Right lobe of liver (tissue), 6 donors: ENCODE measurements at places on chromosomes 6 and 20. TPM values are rescaled to one million over a fixed set of nuclear protein-coding genes. Genes with fewer than 3 reads are reported as not detected.
A peak's percentile ranks its signal among the peaks of the same experiment; 100 is the strongest.

- peak; percentile 20 for DNase-seq
Measured at GRCh38 chr20:19628570-19629134, 129.4 kb upstream of the RIN2 start.

PRKN gene
- 2.3 TPM for total RNA-seq

BFSP1 gene
- 0.16 TPM for total RNA-seq

- no peak for DNase-seq
Measured at GRCh38 chr6:154292855-154293519, 63.6 kb downstream of the IPCEF1 start.

DDX43 gene
- not detected for total RNA-seq

DNA sequence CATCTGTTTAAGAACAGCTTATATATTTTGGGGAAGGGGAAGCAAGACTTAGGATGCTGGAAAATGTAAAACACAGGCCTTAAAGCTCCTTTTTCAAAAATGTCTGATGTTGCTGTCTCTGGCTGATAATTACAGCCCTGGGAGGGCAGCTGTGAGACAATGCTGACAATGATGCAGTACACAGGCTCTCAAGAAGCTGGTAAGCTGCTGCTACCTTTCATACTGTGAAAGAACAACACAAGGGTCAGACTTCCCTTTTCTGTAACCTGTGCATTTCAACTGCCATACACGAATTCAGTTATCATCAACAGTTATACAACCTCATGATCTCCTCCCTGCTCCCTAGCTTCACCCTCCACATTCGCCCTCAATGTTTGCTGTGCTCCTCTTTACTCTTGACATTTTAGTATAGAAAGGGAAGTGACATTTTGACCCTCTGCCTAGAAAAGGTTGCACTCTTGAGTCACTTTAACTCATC lies 25.2 kb downstream of the MAP7 start:
- no peak for DNase-seq

- no peak for DNase-seq
Measured at GRCh38 chr6:39421383-39422225, 99.1 kb upstream of the KCNK16 start.

SAMD10 gene
- 6.7 TPM for total RNA-seq

DNA sequence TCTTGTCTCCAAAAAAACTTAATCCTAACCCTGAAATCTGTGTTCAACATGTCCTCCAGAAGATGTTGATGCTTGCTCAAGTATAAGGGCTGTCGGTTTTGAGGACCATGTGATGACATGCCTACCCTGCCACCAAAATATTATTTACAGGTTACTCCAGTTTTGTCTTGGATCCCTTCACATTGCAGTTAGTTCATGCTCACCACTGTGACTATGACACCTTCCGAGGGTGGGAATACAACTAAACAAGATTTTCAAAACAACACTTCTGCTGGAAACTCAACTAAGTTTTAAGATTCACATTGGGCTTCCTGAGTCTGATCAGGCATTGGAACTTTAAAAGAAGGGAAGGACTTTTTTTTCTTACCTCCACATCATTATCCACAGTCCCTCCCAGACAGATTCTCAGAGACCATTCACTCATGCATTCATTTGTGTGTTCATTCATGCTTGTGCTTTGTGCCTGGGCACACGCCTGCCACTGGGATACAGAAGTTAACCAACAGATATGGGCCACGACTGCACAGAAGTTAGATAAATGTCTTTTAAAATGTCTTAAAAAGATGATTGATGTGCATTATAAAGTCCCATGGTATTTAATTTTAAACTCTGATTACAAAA lies 118.7 kb upstream of the GJE1 start:
- DNase-seq, result no peak

PRPH2 gene
- total RNA-seq, result not detected

DNA sequence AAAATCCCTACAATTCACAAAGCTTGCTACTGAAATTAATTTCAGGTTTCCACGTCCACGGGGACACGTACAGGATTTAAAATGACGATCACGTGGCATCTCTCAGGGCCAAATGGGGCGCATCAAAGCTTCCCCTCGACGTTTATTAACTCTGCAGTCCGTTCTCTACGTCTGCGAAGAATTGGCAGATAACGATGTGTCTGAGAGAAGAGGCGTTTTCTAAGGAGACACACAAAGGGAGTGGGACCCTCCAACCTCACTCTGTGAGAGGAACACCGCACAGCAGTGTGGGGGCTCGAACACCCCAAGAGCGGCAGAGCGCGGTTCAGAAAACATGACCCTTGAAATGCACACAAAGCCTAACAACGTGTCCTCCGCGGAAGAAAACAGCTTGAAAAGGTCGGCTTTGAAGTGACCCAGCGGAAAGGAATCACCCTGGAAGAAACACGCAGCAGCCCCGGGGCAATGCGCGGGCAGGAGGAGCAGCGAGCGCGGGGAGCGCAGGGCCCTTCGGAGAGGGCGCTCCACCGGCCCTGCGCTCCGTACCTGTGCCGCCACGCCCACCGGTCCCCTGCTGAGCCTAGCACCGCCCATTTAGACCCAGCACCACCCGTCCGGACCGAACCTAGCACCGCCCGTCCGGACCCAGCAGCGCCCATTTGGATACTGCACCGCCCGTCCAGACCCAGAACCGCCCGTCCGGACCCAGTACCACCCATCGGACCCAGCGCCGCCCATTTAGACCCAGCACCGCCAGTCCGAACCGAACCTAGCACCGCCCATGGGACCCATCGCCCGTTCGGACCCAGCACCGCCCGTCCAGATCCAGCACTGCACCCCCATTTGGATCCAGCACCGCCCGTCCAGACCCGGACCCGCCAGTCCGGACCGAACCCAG lies 1.1 kb upstream of the AFDN start:
- peak; percentile 86 for DNase-seq

DNA sequence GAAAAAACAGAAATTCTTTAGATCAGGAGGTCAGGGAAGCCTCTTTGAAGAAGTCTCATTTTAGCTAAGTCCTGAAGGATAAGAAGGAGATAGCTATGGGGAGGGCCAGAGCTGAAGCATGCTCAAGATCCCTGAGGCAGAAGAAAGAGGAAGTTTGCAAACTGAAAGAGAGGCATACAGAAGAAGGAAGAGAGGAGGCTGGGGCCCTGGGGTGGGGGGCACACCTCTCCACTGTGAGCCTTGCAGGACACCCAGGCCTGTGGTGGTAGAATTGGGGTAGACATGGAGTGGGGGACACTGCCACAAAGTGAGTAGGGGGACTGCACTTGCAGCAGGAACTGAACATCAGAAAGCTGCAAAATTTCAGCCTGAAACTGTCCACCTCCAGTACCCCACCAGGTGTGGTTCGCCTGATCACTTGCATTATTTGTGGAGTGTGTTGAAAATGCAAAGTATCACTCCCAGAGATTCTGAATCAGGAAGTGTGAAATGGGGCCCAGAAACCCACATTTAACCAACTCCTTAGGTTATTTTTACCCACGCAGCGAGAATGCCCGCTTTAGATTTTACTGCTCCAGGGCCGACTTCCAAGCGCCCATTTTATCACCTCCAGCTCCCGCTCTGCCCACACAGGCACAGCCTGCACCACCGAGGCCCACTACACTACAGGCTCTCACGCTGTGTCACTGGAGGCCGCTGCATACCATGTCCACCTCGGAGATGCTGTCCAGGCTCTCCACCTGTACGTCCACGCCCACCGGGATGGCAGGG lies 44.0 kb downstream of the GABRR2 start:
- no peak for DNase-seq

GRCh38 chr6:33854572-33855030 lies 50.8 kb upstream of the MLN start:
- no peak for DNase-seq

GRCh38 chr20:29740951-29741593 lies 1516.4 kb upstream of the DEFB115 start:
- peak; percentile 44 for DNase-seq

DNA sequence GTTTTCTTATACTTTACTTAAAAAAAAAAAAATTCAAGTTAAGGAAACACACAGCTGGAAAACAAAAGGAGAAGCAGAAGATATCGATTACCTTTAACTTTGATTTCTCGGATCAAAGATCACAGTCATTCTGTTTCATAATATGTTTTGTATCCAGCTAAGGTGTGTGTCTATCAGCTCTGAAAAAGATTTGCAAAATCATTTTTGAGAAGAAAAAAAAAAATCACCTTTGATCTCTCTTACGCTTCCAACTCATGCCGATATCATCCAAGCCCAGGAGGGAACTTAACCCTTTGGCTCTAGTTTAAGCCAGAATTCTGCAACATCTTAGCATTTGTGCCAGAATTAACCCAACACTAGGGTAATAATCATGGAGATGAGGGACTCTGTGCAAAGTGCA lies 144.0 kb downstream of the NFATC2 start:
- no peak for DNase-seq

GRCh38 chr6:4113649-4114048 lies 21.7 kb downstream of the ECI2 start:
- no peak for DNase-seq

DNA sequence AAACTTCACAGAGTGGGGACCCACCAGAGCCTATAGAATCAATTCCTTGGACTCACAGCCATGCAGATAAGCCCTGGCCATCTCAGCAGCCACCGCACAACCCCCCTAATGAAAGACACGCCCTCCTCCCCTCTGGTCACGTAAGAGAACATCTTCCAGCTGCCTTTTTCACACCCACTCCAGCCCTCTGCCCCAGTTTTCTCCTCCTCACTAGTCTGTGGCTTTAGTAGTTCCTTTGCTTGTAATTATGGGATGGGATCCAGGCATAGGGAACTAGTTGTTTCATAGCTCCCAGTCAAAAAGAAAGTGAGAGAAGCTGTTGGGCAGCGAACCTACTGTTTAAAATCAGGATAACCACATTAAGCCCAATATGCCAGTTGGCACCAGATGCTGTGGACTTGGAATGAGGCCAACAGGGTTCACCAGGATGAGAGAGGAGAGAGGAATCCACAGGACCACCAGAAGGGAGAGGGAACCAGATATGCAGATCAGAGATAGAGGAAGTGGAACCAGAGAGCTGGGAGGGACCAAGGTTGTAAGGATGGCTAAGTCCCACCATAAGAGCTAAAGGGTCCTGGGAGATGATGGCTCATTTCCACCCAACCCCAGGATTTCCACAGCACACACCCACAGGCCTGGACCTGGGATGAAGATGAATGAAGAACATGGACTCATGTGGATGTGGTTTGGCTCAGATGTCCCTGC lies 9.0 kb upstream of the BTN3A1 start:
- no peak for DNase-seq

- no peak for DNase-seq
Measured at GRCh38 chr6:25192590-25193459, 86.3 kb upstream of the CARMIL1 start.

RFX6 gene
- total RNA-seq, result not detected

GRCh38 chr6:167212713-167213005 lies 54.9 kb upstream of the GPR31 start:
- DNase-seq, result no peak

GRCh38 chr6:101662111-101662897 lies 268.8 kb downstream of the GRIK2 start:
- no peak for DNase-seq

GRCh38 chr6:106825156-106825555 lies 149.4 kb downstream of the CD24 start:
- DNase-seq, result no peak

- no peak for DNase-seq
Measured at GRCh38 chr20:50724851-50725723, 6.3 kb upstream of the PARD6B start.

LGSN gene
- 0.09 TPM for total RNA-seq

MMP24 gene
- 0.98 TPM for total RNA-seq

MEP1A gene
- 0.07 TPM for total RNA-seq

DNA sequence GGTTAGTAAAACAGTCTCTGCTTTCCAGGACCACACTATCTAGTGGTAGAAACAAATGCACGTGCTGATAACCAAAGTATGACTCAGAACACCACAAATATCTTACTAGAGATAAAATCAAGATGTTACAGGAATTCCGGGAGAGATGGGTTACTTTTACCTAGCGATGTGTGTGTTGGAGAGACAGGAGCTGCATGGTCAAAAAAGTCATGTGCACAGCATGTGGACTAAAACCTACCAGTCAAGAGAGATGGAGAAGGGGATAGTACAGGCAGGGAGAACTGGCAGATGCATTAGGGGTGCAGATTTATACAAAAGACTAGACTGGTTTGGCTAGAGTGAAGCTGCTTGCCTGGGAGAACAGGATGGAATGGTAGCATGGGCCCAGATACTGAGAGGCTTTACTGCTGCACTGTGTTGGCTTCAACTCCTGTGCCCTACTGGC lies 75.3 kb upstream of the MRAP2 start:
- DNase-seq, result no peak

GRCh38 chr6:16868968-16869367 lies 107.7 kb upstream of the ATXN1 start:
- DNase-seq, result no peak

- no peak for DNase-seq
Measured at GRCh38 chr6:139852488-139853140, 478.2 kb upstream of the CITED2 start.

DNA sequence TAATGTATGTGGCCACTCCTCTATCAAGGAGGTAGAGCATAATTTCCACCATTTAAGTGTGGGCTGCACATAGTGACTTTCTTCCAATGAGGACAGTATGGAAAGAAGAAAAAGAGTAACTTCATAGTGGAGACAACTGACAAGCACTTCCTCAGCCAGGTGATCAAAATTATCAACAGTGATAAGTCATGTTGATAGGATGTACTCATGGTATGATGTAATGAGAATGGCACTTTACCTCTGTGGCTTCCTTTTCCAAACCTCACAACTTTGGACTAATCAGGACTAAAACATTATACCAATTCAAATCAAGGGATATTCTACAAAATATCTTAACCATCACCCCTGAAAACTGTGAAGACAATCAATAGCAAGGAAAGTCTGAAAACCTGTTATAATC lies 302.3 kb upstream of the CITED2 start:
- no peak for DNase-seq

DNA sequence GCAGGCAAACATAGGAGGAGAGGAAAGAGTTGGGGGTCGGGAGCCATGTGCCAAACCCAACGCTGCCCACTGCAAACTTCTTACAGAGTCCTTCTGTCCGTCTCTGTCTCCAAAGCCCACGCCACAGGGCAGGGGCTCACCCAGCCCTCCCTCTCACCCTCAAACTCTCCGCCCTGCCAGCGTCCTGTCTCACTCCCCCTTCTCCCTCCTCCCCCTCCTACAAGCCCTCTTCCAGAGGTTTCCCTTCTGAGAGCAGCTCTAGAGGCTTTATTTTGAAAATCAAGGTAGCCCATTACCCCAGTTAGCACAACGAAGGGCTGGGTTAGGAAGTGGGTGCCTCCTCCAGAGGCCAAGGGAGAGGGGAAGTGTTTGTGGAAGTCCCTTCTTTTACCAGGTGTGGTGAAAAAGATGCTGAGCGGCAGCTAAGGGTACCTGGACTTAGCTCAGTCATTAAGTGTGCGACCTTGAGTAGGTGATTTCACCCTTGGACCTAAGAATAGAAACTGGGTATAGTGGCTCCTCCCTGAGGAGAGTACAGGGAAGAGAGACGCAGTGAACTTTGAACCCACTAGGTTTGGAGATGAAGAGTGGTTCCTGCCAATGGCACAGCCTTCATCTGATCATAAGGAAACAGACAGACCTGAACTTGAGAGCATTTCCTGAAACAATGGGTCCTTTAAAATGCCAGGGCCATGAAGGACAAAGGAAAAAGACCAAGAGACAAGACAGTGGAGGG lies 123.8 kb downstream of the BANF2 start:
- no peak for DNase-seq
